Mesendoderm (in vitro differentiated cells): ENCODE measurements at places on chromosomes 6 and 20.

DNA sequence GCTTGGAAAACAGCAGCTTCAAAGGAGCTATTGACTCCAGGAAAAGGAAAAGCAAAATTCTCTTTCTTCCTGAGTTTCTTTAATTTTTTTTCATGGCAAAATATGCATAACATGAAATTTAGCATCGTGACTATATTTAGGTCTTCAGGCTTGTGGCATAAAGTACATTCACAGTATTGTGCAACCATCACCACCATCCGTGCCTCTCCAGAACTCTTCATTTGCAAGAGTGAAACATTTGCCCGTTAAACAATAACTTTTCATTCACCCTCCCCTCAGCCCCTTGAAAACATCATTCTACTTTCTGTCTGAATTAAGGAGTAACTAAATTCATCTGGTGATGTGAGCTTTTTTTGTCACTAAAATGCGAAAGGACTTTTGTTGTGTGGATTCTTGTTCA, 251.7 kb downstream of the PHACTR1 start:
- DNase-seq: no peak

DNA sequence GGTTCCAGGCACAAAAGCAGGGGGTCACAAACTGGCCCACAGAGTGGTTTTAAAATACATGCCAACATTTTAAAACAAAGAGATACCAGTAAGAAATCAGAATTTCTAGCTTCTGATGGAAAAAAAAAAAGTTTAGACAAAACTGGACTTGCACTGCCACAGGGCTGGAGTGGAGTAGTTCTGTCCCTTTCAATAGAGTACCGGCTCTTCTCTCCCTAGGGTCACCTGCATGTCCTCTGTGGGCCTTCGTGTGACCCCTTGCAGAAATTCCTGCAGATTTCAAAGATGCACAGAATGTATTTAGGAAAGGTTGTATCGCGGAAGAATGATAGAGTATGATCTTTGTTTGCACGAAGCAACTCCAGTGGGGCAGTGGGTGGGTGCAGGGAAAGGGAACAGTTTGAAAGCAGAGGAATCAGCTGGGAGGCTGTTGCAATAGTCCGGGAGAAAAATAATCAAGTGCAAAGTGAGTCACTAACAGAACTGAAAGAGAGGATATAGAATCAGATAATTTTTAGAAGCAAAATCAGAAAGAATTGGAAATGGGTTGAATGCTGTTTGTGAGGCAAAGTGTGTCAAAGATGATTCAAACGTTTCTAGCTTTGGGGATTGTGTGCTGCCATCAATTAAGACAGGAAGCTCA, 97.3 kb upstream of the STXBP5 start:
- DNase-seq: no peak

GRCh38 chr6:13243033-13243432, 85.3 kb downstream of the TBC1D7 start:
- no peak for DNase-seq

- no peak for DNase-seq
These were observed 70.8 kb upstream of the CD93 start for GRCh38 chr20:23156842-23157423.

GRCh38 chr6:19771753-19772336, 65.3 kb upstream of the ID4 start:
- no peak for DNase-seq

DNA sequence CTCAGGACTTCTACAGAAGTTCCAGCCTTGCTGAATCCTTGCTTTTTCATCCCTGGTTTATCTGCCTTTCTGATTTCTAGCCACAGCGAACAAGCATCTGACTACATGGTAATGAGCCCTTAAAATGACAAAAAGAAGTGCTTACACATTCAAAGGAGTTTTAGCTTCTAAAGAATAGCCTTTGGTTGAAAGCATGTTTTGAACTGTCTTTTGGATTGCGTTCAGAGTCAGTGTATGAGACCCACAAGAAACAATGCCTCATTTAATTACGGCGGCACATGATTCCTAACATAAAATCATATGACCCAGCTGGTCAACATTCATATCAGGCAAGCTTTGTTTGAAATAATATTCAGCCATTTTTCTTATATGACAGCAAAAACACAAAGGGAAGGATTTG, 784.2 kb downstream of the KIF16B start:
- DNase-seq: no peak

GRCh38 chr6:158548418-158549161, 11.3 kb upstream of the TMEM181 start:
- no peak for DNase-seq

- DNase-seq: no peak
These were observed 746.3 kb upstream of the CHD6 start for GRCh38 chr20:42364446-42364845.

GRCh38 chr20:18004384-18005031, 35.7 kb downstream of the MGME1 start:
- peak; percentile 45 for DNase-seq

DNA sequence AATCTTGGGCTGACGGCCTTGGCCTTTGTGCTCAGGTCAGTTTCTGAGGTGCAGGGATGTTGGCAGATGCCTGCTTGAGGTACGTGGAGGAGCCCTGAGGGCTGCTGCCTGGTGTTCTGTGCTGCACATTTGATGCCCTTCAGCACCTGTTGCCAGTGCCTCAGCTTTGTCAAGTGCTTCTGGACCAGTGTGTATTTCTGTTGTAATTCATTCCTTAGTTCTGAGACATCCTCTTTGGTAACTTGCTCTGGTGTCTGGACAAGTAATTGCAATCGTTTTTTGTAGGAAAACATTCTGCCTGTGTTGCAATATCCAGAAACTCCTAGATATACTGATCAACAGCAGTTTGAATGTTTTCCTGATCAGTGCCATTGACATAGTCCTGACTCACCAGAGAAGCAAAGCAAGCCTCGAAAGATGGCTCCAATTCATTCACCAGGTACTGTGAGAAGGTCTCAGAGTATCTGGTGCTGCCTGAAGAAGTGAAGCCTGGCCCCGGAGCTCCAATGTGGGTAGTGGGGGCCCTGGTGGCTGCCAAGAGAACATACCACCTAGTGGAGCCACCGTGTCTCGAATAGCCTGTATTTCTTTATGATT, 26.7 kb downstream of the ZNF337 start:
- DNase-seq: peak; percentile 56

GRCh38 chr6:137685798-137686375, 181.2 kb upstream of the TNFAIP3 start:
- DNase-seq: no peak

DNA sequence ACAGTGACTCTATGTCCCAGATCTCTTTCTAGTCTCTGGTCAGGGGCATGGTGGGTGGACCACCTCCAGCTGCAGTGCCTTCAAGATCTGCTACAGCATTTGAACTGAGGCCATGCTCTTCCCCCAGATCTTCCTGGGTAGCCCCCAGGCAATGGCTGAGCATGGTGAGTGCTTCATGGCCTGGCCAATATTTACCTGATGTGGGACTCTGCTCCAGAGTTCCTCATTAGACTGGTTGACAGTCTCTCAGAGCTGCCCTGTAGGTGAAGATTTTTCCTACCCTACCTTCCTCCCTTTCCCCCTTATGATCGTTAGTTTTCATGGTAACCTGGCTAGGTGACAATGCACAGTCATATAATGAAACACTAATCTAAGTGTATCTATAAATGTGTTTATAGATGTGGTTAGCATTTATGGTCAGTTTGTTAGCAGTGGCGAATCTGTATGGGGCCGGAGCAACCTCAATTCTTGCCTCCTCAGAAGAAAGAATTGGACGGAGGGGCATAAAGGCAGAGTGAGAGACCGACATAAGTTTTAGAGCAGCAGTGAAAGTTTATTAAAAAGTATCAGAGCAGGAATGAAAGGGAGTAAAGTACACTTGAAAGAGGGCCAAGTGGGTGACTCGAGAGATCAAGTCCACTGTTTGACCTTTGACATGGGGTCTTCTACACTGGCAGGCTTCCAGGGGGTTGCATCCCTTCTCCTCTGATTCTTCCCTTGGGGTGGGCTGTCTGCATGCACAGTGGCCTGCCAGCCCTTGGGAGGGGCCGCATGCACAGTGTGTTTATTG, 256.3 kb downstream of the CD83 start:
- DNase-seq: no peak

GRCh38 chr6:139497345-139497961, 123.0 kb upstream of the CITED2 start:
- no peak for DNase-seq

GRCh38 chr6:45791211-45792168, 224.2 kb downstream of the CLIC5 start:
- peak; percentile 14 for DNase-seq

DNA sequence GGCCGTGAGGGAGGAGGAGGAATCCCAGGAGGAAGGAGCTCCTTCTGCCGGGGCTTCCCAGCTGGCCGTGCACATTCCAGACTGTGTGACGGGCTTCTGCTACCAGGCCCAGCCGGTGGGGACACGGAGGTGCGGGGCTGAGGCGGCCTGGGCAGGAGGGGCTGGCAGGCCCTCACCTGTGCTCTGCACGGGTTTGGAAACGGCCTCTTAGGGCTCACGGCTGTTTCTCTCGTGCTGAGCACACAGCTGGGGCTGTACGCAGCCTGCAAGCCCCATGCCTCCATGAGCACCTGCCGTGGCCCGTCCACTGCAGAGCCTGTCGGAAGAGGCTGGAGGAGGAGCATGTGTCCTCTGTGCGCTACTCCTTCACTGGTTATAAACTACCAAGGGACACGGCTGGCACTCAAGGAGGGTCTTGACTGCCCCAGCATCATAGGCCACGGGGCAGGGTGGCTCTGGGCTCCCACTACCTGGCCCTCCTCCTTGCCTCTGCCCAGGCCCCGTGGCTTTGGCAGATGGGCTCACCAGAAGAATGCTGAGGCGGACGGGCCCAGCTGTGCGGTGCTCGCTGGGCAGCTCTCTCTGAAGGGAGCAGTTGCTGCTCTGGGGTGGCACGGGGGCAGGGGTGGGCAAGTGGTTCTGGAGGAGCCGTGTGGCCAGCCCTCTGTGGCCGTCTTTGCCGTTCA, 15.8 kb downstream of the NPEPL1 start:
- no peak for DNase-seq

GRCh38 chr20:50097843-50098242, 15.1 kb downstream of the UBE2V1 start:
- DNase-seq: no peak

DNA sequence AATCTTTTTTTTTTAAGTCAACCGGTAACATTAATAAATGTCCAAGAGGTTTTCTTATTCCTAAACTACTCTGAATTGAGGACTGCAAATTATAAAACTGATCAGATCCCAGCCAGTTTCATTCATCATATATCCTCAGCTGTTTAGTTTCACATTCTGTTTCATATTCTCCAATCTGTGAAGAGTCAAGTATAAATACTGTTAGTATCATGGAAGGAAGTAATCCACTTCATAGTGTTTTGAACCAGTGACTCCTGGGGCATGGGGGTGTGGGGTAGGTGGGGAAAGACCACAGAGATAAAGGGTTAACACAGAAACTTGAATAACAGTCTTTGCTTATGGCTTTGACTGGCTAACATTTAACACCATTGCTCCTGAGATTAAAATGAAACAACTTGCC, 69.9 kb downstream of the FYN start:
- DNase-seq: no peak

DNA sequence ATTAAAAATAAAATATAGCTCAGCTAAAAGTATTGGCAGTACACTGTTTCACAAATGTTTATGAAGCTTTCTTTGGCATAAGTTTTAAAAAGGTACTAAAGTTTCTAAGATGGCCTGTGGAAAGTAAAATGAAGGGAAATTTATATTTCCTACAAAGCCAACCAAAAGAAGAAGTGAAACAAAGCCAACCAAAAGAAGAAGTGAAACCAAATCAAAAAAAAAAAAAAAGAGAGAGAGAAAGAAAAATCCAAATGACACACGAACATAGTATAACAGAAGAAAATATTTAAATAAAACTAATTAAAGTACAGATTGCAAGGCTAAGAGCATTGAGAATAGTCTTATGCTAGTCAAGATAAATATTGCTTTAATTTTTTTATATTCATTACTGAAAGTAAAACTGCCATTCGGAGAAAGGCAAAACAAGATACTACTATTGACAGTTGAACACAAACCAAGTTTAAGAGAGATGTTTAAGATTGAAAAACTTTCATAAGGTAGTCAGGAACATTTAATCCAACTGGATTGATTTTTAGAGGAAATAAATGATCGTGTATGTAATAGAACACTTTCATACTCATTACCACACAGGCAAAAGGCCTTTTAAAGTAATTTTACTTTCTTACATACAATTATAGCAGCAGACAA, 12.8 kb upstream of the KHDRBS2 start:
- DNase-seq: no peak

DNA sequence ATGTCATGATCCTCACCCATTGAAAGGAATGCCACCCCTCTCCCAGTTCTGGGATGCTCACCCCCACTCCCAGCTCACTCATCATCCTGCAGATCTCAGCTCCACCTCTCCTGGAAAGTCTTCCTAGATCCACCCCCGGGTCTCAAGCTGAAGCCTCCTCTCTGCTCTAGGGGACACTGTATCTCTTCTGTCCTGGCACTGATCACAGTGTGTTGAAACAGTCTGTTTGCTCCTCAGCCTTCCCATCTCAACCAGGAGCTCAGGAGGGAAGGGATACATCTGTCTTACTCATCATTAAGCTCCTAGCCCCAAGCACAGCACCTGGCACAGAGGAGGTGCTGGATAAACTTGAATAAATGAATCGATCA, 80.1 kb downstream of the MRPL14 start:
- DNase-seq: no peak

DNA sequence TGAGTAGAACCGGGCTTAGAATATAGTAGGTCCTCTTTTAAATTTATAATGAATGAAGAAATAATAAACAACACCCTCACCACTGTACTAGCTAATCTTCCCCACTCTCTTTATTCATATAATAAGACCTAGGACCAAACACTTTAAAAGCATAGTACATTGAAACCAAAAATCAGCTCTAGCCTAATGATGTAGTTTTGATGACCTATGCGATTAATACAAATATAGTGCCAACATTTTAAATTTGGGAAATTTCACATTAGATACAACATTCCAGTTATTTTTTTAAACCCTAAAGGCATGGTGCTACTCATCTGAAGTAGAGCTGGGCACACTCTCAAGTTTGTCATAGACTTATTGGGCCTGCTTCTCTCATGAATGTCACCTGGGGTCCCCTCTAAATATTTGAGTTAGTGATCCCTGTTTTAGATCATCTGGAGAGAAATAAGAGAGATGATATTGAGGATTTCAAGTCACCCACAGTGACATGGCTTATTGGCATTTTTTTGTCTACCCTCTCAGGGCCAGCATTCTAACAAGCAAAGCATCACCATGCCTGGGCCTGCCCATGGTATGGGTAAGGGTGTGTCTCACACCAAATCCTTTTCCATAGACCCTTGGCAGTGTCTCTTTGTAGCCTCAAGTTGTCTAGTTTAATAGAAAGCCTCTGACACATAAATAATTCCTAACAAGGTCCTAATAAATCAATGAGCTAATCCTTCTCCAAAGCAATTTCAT, 319.8 kb downstream of the HIVEP2 start:
- DNase-seq: no peak

DNA sequence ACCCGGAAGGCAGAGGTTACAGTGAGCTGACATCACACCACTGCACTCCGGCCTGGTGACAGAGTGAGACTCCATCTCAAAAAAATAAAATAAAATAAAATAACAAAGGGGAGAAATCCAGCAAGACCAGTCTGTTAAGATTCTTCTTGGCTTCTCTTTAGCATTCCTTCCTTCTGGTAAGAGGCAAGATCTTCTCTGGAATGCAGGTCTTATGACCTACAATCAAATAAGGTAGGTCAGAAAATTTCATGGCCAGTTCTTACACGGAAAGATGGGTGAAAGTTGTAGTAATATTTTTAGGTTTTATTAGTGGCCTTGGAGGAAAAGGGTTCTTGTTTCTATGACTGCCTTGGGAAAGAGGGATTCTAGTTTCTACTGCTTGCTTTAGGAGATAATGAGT, 180.9 kb downstream of the FUT9 start:
- peak; percentile 80 for DNase-seq

GRCh38 chr20:1308067-1308701, 20.8 kb downstream of the SDCBP2 start:
- no peak for DNase-seq

GRCh38 chr6:13500915-13501314, 13.5 kb upstream of the GFOD1 start:
- no peak for DNase-seq
